Left kidney (tissue), 8 donors: ENCODE measurements at places on chromosomes 6 and 20.

- no peak for DNase-seq
These were observed 85.8 kb downstream of the GFRA4 start for GRCh38 chr20:3577366-3577765.

GRCh38 chr6:151205721-151206600 is 33.8 kb upstream of the AKAP12 start:
- DNase-seq = no peak

DNA sequence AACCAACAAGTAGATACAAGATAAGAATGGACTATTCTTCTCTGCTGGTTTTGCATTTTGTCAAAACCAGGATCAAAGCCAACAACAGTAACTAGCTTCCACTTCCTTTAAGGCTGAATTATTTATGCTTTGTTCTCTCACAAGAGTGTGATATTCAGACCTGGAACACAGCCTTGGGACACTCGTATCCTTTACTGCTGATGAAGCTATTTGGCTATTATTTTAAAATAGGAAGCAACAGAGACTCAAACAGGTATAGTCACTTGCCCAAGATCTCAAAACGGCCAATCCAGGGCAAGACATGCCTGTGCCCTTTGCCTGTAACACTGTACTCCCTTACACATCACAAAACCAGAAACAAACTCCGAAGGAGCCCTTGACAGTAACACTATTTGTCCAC is 19.9 kb downstream of the SPTLC3 start:
- DNase-seq = no peak

GRCh38 chr20:4102381-4102780 is 87.0 kb upstream of the RNF24 start:
- no peak for DNase-seq

DNA sequence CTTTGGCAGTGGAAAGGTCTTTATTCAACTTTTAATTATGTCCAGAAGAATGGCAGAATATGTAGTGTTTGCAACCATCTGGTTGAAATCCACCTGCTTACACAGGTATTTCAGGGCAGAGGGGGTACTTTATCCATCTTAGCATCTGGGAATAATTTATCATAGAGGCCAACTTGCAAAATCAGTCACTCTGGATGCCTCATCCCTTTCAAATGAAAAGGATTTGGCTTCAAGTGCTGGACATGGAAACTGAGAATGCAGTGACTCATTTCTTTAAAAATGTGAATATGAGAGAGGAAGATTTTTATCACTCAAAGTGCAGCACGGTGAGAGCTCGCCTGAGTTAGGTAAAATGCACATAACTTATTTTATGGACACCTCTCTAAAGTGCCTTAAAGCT is 758.3 kb downstream of the KIF16B start:
- DNase-seq = no peak
